ENCODE measurements at places on chromosomes 3 and 15.

DNA sequence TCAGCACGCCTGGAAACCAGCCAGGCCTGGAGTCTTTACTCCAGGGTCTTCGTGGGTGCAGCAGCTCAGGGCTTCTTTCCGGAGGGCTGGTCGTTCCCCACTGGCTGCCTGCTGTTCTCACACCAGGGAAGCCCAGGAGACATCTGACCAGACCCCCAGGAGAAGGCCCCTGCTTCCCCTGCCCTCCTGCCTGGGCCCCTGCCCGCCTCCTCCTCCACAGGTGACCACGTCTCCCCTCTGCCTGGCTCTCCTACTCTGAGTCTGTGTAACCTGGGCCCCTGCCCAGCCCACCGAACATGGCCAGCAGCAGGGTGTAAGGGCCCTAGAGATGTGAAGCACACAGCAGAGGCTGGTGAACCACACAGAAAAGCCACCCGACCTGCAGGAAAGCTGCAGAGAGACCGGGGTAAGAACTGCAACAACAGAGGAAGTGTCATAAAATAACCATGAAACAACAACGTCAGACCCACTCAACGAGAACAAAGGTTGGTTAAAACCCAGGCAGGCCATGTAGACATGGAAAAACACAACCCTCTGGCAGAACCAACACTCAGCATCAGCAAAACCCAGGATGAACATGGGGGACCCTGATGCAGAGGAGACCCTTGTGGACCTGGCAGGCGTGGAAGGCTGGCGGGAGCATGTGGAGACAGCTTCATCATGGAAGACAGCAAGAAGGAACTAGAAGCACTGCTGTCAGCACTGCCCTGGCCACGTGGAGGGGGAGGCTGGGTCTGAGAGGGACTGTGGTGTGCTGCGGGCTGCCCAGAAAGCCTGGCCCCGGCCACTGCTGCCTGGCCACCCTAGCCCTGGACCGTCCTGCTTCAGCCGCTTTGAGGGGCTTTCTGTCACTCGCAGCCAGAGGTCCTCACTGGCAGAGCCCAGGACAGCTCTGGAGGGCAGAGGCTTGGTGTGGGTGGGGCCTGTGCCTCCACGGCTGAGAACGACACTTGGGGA lies 20.4 kb downstream of the UROC1 start:
- DNase-seq, result no peak

GRCh38 chr15:29873264-29873663 lies 51.0 kb upstream of the TJP1 start:
- DNase-seq, result no peak

GRCh38 chr15:33716025-33716424 lies 252.3 kb upstream of the CHRM5 start:
- no peak for DNase-seq

GRCh38 chr3:133592843-133593242 lies 19.4 kb downstream of the CDV3 start:
- DNase-seq, result no peak

Data from OCI-M1 (cell line).